ENCODE measurements at places on chromosomes 4 and X.

DNA sequence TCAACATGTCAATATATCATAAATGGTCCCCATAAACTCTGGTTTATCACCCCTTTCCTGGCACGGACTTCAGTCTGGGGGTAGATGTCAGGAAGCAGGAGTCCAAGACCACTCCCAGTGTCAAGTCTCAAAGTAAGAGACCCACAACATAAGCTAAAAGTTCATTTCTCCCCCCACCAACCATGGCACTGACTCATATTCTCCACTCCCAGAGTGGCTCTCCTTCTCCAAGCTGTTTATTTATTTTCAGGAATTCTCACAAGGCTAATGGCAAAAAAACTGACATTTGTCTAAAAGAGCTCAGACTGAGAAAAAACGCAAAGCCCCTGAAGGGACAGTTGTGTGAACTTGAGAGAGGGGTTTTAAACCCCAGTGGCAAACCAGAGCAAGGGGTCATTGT is 217.0 kb downstream of the RAB28 start:
- no peaks in the 10 kb centered on the region for H3K4me1 ChIP-seq
- no peaks in the 10 kb centered on the region for H3K27me3 ChIP-seq
- no peak overlapping the region for H3K4me3 ChIP-seq
- no peaks in the 10 kb centered on the region for H3K36me3 ChIP-seq
- DNase-seq, result no peak

DNA sequence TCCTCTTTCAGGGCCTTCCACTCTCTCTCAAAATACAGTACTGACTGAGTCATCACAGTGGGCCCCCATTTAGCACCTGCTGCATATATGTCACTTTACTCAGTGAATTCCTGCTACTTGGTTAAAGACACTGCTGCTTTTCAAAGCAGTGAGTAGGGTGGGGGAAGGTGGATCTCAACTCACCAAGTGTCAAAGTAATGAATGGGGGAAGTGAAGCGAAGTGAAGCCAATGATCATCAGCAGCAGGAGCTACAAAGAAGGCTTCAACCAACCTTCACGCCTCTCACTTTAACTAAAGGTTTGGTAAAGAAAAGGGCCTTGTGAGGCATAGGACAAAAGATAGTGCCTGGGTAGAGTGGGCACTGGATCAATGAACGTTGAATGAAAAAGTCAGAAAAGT is 424.1 kb downstream of the SMARCA1 start:
- H3K36me3 ChIP-seq, result no peaks in the 10 kb centered on the region
- H3K27me3 ChIP-seq, result no peaks in the 10 kb centered on the region
- no peak for DNase-seq
- H3K27ac ChIP-seq, result no peak overlapping the region

DNA sequence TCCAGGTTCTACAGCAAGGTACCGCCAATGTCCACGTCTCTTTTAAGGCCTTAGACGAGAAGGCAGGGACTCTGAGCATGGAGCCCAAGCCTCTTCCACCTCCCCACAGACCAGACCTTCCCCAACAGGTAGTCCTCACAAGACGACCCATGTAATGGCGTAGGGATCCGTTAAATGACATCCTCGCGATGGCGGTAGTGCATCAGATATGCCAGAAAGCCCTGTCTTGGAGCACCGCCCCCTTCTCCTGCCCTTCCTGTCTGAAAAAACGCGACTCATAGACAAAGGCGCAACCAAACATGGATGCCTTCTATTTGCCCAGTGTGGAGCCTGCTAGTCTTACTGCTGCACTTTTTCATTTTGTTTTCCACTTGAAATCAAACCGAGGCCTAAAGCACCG is 185.4 kb downstream of the OR13H1 start:
- H3K27ac ChIP-seq, result no peak overlapping the region
- H3K27me3 ChIP-seq, result no peaks in the 10 kb centered on the region
- DNase-seq, result peak; percentile 78
- H3K36me3 ChIP-seq, result no peaks in the 10 kb centered on the region
- no peak overlapping the region for H3K4me3 ChIP-seq

DNA sequence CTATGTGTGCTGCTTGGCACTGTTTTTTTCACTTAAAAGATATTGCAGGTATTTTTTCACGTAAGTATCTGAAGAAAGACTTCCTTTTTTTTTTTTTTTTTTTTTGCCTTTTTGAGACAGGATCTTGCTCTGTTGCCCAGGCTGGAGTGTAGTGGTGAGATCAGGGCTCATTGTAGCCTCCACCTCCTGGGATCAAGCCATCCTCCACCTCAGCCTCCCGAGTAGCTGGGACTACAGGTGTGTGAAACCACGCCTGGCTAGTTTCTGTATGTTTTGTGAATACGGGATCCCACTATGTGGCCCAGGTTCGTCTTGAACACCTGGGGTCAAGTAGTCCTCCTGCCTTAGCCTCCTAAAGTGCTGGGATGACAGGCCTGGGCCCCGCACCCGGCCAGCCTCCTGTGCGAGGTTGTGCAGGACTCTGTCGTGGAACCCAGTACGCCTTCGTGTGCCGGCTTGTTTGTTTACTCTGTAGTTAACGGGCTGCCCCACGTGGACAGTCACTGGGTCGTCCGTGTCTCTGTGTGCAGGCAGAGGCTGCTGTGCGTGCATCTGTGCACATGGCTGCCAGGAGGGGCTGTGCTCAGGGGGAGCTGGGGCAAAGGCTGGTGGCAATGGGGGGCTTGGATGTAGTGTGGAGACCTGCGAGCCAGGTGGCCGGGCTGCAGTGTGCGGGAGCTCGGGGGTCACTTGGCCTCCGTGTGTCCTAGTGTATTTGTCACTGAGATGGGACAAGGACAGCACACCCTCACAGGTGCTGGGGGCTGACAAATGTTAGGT is 179.5 kb downstream of the ADRA2C start:
- no peaks in the 10 kb centered on the region for H3K27me3 ChIP-seq
- DNase-seq, result no peak
- H3K27ac ChIP-seq, result no peak overlapping the region
- no peaks in the 10 kb centered on the region for H3K4me1 ChIP-seq

GRCh38 chr4:55931833-55932232 is 16.9 kb upstream of the CEP135 start:
- no peaks in the 10 kb centered on the region for H3K4me1 ChIP-seq
- no peaks in the 10 kb centered on the region for H3K27me3 ChIP-seq
- H3K36me3 ChIP-seq, result no peaks in the 10 kb centered on the region
- H3K4me3 ChIP-seq, result no peak overlapping the region
- H3K27ac ChIP-seq, result no peak overlapping the region

- no peaks in the 10 kb centered on the region for H3K36me3 ChIP-seq
- no peaks in the 10 kb centered on the region for H3K27me3 ChIP-seq
- no peak for DNase-seq
- no peak overlapping the region for H3K27ac ChIP-seq
- H3K4me3 ChIP-seq, result no peak overlapping the region
Measured at GRCh38 chr4:108371282-108371681, 202.6 kb upstream of the LEF1 start.

- H3K4me3 ChIP-seq, result no peak overlapping the region
- H3K36me3 ChIP-seq, result no peaks in the 10 kb centered on the region
- no peaks in the 10 kb centered on the region for H3K4me1 ChIP-seq
- DNase-seq, result no peak
- H3K27ac ChIP-seq, result no peak overlapping the region
Measured at GRCh38 chr4:25727711-25728493, 72.3 kb downstream of the SLC34A2 start.

DNA sequence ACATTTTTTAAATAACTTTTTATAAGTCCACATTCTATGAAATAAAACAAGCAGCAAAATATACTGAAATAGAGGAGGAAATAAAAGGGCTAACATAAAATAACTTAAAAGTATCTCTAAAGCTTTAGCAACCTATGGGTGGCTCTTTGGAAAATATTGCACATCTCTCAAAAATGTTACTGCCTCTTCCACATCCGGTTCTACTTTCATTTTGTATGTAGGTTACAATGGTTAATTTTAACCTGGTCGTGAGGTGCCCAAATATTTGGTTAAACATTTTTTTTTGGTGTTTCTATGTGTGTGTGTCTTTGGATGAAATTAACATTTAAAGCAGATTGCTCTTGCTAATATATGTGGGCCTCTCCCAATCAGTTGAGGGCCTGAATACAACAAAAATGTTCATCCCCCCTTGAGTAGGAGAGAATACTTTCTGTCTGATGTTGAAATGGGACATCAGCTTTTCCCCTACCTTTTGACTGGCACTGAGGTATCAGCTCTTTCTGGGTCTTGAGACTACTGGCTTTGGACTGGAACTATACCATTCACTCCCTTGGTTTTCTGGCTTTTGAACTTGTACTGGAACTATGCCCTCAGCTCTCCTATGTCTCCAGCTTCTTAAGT is 353.0 kb downstream of the ADAM29 start:
- no peak for DNase-seq
- no peaks in the 10 kb centered on the region for H3K36me3 ChIP-seq
- no peak overlapping the region for H3K4me3 ChIP-seq
- H3K27me3 ChIP-seq, result no peaks in the 10 kb centered on the region
- no peak overlapping the region for H3K27ac ChIP-seq

DNA sequence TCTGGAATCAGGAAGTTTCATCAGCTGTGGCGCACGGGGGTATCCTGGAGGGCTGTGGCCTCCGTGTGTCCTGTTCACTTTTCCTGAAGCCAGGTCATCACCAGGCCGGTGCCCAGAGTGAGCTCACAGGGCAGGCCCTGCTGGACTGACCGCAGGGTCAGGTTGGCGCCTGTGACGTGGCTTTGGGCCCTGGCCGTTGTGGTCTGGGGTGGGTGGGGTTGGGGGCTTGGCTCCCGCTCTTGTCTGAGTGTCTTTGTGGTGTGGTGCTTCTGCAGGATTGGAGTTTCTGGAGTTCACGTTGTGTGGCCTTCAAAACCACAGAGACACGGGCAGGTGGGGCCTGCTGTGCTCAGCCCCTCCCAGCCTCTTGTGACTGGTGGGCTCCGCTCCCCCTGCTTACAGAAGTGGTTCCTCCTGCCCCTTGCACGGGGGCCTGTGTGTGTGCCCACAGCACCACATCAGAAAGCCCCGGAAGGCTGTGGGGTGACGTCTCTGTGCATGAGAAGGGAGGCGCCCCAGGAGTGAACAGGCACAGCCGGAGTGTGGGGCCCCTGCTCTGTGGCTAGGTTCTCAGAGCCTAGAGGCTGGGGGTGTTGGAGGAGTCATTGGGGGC is 9.5 kb downstream of the RGS12 start:
- no peak overlapping the region for H3K27ac ChIP-seq
- H3K36me3 ChIP-seq, result no peaks in the 10 kb centered on the region
- H3K4me3 ChIP-seq, result peak overlapping the region; percentile 43
- no peaks in the 10 kb centered on the region for H3K27me3 ChIP-seq

DNA sequence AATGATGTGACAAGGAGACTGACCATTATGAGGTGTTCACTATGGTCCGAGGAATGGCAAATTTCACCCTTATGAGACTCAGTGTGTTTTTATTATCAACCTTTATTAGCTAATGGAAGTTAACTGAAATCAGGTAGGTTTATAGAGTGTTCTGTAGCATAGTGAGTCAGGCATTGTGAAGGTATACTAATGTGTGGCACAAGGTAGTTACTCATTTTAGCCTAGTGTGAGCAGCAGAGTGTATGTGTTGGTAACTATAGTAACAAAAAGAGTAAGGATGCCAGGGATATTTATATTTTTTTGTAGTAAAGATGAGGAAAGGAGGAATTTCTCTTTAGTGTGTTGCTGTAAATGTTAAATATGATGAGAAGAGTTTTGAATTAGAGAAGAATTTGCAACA is 12.0 kb downstream of the PDLIM5 start:
- no peaks in the 10 kb centered on the region for H3K27me3 ChIP-seq
- H3K27ac ChIP-seq, result no peak overlapping the region
- no peaks in the 10 kb centered on the region for H3K36me3 ChIP-seq
- no peak overlapping the region for H3K4me3 ChIP-seq
- no peak for DNase-seq

- no peaks in the 10 kb centered on the region for H3K36me3 ChIP-seq
- no peak overlapping the region for H3K27ac ChIP-seq
- no peaks in the 10 kb centered on the region for H3K4me1 ChIP-seq
- DNase-seq, result no peak
- H3K4me3 ChIP-seq, result no peak overlapping the region
Measured at GRCh38 chr4:68410643-68411042, 36.6 kb upstream of the TMPRSS11E start.

DNA sequence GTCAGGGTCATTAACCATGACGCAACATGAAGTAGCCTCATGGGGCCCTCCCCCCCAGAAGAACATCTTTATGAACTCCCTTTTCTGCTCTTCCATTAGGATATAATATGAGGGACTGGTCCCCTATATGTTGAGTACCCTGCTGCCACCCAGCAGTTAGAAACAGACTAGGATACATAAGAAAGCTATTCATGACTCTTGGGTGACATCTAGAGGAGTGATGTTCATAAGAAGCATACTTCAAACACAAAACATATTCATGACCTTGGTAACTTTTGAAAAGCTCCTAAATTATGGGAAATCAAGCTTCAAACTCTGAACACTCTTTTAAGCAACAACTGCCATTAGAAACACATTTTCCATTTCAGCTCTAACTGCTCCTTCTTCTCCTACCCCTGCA is 155.2 kb upstream of the SPIN4 start:
- no peaks in the 10 kb centered on the region for H3K36me3 ChIP-seq
- no peak for DNase-seq
- no peak overlapping the region for H3K4me3 ChIP-seq
- no peaks in the 10 kb centered on the region for H3K4me1 ChIP-seq

DNA sequence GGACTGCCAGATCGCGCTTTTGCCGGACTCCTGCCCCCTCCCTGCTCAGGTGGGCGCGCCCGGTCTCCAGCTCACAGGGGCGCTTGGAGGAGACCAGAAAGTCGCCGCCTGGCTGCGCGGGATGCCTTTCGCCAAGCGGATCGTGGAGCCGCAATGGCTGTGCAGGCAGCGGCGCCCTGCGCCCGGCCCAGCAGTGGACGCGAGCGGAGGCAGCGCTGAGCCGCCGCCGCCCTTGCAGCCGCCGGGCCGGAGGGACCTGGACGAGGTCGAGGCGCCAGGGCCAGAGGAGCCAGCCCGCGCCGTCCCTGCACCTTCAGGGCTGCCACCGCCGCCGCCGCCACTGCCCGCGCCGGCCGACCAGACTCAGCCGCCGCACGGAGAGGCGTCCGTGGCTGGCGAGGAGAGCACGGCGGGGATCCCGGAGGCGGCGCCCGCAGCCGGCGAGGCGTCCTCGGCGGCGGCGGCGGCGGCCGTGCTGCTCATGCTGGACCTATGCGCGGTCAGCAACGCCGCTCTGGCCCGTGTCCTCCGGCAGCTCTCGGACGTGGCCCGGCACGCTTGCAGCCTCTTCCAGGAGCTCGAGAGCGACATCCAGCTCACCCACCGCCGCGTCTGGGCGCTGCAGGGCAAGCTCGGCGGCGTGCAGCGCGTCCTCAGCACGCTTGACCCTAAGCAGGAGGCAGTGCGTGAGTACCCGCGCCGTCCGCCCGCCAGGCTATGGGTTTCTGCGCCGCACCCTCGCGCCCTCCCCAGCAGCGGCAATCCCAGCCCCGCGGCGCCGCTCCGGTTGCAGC is 834 bp downstream of the NHS start:
- no peak overlapping the region for H3K4me3 ChIP-seq
- DNase-seq, result no peak
- H3K4me1 ChIP-seq, result no peaks in the 10 kb centered on the region
- H3K36me3 ChIP-seq, result no peaks in the 10 kb centered on the region

DNA sequence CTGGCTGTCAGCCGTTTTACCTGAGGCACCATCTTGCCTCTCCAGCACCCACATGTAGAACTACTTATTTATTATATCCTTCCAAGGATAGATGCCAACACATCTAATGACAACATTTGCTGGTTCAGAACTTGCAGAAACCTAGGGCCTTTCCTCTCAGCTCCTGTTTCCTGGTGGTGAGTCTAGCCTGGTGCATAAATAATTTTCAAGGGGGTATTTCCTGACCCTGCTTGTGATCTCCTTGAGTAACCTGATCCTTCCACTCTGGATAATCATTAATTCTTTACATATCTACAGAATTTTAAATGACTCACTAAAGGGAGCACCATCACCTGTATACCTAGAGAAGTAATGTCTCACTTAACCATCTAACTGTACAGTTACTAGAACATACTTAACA is 153.4 kb downstream of the PPARGC1A start:
- H3K36me3 ChIP-seq, result no peaks in the 10 kb centered on the region
- DNase-seq, result no peak
- no peaks in the 10 kb centered on the region for H3K27me3 ChIP-seq
- H3K27ac ChIP-seq, result no peak overlapping the region
- no peaks in the 10 kb centered on the region for H3K4me1 ChIP-seq
- no peak overlapping the region for H3K4me3 ChIP-seq

All from CD4-positive, alpha-beta T cell (primary cell).